Chondrocyte (in vitro differentiated cells): ENCODE measurements at places on chromosomes 12 and 14. TPM values are rescaled to one million over a fixed set of nuclear protein-coding genes. Genes with fewer than 3 reads are reported as not detected.
A peak's percentile ranks its signal among the peaks of the same experiment; 100 is the strongest.

Gene ACSM4
- not detected in 3 replicates for total RNA-seq

Gene P2RX7
- 0.39 to 1.00 TPM (median 0.47 TPM) in 3 replicates for total RNA-seq

Gene FAM181A
- not detected in 3 replicates for total RNA-seq

Gene OR4E2
- total RNA-seq, result not detected in 3 replicates

Gene NRIP2
- total RNA-seq, result 0.25 to 0.92 TPM in 2 of 3 replicates, not detected in the other

Gene SCN8A
- 3.8 to 4.4 TPM (median 4.1 TPM) in 3 replicates for total RNA-seq

Gene NKX2-1
- total RNA-seq, result not detected in 3 replicates

GRCh38 chr14:61670576-61670975 lies 24.7 kb upstream of the HIF1A start:
- no peak for DNase-seq

DNA sequence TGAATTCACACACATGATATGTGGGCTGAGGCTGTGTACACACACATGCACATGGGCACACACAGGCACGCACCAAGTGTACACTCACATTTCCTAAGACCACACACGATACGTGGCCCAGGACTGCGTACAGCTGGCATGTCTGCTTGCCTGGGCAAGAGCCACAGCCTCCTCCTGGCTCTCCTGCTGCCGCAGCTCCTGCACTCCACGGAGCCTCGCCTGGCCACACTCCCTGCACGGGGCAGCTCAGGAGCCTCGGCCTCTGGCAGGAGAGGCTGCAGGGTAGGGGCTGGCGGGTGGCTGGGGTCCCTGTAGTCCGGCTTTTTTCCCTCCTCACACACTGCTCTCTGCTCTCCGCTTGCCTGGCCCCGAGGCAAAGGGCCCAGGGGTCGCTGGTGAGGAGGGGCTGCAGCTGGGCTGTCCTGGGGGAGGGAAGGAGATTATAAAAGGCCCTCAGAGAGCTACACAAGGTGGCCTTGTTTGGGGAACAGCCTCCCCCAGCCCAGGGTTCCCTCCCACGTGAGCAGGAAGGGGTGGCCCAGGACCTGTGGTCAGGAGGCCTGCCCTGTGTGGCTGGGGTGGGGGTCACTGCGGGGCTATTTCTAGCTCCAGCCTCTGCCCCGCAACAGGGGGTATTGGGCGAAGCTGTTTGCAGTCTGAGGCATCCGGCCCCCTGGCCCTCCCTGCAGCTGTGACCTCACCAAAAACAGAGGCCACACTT lies 89.0 kb upstream of the SFSWAP start:
- peak; percentile 86 for DNase-seq

DNA sequence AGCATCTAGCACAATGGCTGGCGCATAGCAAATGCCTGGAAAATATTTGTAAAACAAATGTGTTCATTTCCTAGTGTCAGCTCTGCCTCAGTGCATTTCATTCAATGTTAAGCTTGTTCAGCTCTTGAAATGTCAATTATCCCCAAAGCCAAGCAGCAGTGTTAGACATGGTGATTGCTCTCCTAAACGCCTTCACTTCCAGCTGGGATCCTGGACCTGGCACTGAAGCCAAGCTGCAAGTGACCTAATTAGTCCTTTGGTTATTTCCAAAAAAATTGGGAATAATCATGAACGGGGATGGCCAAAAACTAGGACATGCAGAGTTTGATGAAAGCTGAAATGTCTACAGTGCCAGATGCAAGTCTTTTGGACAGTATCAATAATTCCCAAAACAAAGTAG lies 54.9 kb upstream of the MDGA2 start:
- no peak for DNase-seq

DNA sequence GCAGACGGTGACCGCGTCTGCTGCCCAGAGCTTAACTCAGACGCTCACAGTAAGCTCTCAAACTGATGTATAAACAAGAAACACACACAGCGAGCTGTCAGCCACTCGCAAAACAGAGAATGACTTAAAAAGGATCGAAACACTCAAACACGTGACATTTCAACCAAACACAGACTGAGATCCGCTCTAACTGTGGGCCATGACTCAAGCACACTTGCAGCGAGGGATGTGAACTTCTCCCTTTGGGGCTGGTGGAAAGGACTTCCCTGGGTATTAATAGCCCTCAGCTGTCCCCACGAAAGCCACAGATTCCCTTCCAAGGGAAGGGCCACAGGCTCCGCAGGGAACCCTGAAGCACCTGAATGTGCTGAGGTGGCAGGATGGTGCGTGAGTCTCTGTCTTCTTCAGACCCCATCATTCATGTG lies 29.1 kb downstream of the CCDC88C start:
- DNase-seq, result no peak

DNA sequence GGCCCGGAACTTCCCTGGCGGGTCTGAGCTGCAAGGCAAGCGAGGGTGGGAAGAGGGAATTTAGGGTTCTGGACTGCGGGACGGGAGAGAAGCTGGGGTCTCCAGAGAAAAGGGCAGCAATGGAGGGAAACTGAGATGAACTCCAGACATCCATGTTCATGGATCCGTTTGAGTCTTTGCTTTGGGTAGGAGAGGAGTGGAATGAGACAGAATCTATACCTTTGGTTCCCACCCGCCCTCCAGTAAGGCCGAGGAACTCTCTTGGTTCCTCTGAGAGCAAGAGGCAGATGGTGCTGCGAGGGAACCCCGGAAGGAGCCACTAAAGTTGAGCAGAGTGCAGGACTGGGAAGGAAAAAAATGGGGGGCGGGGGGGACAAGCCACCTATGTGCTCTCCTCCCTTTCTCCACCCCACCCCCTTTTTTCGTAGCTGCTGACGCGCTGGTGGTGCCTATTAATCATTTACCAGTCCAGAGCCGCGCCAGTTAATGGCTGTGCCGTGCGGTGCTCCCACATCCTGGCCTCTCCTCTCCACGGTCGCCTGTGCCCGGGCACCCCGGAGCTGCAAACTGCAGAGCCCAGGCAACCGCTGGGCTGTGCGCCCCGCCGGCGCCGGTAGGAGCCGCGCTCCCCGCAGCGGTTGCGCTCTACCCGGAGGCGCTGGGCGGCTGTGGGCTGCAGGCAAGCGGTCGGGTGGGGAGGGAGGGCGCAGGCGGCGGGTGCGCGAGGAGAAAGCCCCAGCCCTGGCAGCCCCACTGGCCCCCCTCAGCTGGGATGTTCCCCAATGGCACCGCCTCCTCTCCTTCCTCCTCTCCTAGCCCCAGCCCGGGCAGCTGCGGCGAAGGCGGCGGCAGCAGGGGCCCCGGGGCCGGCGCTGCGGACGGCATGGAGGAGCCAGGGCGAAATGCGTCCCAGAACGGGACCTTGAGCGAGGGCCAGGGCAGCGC lies 1.2 kb downstream of the SSTR1 start:
- no peak for DNase-seq

- DNase-seq, result no peak
These were observed 251.2 kb downstream of the ACSS3 start for GRCh38 chr12:81329085-81329484.

- DNase-seq, result no peak
These were observed 1048.0 kb downstream of the LRFN5 start for GRCh38 chr14:42654707-42655106.

- DNase-seq, result peak; percentile 78
These were observed 6.3 kb downstream of the TMEM179 start for GRCh38 chr14:104598039-104598909.

GRCh38 chr14:20427231-20428009 lies 8.5 kb downstream of the KLHL33 start:
- DNase-seq, result no peak

- no peak for DNase-seq
These were observed 12.1 kb upstream of the LRP6 start for GRCh38 chr12:12278899-12279298.

GRCh38 chr12:25884920-25885234 lies 73.6 kb upstream of the RASSF8 start:
- no peak for DNase-seq

DNA sequence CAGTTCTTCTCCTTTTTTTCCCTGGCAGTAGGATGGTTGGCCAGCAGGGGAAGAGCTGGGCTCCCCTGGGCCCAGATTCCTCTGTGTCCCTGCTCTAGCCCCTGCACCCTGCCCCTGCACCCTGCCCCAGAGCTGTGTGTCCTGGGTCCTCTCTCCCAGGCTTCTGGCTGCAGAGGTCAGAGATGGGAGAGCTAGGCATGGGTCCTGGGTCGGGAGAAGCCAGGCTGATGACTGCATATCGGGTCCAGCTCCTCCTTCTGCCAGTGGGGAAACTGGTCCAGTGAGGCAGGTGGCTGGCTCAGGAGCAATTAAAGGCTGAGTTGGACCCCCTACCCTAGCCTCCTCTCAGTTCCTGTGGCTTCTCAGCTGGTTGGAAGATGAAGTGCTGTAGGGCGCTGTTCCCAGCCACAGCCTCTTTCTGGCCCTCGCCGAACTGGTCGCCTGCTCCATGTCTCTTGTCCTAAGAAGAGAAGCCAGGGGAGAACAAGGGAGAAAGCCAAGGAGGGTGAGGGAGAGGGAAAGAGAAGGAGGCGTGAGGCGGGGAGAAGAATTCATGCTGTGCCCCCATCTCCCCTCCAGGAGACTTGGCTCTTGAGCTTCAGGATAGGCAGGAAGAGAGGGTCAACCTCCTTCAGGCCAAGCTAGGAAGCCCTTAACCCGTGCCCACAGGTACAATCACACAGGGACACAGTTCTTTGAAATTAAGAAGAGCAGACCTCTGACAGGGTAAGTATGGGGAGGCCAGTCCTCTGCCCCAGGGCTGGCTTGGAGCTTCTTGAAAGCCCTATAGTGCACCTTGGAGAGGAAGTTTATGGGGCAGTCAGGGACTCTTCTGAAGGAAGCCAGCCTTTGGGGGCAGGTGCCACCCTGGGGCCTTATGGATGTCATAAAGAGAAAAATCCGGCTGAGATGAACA lies 9.5 kb downstream of the VASH1 start:
- DNase-seq, result peak; percentile 46

GRCh38 chr12:90030726-90031125 lies 322.1 kb upstream of the ATP2B1 start:
- no peak for DNase-seq

GRCh38 chr14:97977651-97978261 lies 1180.6 kb downstream of the VRK1 start:
- peak; percentile 75 for DNase-seq

GRCh38 chr12:30329281-30329680 lies 366.4 kb downstream of the IPO8 start:
- DNase-seq, result no peak

- no peak for DNase-seq
These were observed 68.1 kb downstream of the ITPK1 start for GRCh38 chr14:93047661-93048060.

GRCh38 chr12:122983789-122984515 lies 3.5 kb downstream of the ARL6IP4 start:
- no peak for DNase-seq

GRCh38 chr12:132466241-132467201 lies 23.4 kb upstream of the FBRSL1 start:
- peak; percentile 60 for DNase-seq

DNA sequence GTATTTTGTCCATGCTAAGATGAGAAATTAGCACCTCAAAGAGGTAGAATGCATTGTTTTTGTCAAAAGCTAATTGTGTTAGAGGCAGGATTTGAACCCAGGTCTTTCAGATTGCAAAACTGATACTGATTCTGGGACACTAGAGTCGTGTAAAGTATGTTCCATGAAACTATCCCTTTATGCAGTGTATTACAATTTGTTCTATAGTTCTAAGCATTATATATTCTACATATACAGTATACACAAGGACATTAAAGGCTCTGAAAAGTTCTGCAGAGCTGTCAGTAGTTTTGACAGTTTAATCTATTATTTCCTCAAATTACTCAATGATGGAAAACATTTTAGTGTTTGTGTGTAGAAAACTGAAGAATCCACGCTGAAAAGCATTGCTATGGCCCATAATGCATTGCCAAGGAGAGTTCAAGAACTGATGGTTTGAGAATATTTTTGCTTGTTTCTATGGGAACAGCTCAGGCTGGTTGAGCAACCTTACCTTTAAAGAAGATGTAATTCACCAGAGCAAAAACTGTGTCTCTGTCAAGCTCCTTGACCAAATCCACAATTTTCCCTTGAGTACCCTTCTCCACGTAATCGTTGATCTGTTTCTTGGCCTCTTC lies 6.2 kb downstream of the SERPINA1 start:
- DNase-seq, result no peak

DNA sequence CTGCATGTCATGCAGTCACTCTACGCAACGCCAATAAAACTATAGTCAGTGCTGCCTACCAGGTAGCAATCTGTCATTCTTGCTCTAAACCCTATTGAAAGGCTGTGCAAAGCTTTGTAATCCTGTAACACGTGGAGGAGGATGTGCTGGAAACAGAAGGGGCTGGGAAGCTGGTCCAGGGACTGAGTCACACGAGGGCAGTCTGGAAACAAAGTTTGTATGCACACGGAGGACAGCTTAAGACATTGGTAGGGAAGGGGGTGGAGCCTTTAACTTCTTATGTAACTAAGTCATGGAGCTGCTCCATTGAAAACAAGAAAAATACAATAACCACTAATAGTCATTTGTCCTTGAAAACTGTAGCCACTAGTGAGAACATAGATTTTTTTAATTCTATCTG lies 128.0 kb downstream of the BCAT1 start:
- DNase-seq, result no peak

GRCh38 chr12:93042684-93043083 lies 113.6 kb upstream of the EEA1 start:
- no peak for DNase-seq

DNA sequence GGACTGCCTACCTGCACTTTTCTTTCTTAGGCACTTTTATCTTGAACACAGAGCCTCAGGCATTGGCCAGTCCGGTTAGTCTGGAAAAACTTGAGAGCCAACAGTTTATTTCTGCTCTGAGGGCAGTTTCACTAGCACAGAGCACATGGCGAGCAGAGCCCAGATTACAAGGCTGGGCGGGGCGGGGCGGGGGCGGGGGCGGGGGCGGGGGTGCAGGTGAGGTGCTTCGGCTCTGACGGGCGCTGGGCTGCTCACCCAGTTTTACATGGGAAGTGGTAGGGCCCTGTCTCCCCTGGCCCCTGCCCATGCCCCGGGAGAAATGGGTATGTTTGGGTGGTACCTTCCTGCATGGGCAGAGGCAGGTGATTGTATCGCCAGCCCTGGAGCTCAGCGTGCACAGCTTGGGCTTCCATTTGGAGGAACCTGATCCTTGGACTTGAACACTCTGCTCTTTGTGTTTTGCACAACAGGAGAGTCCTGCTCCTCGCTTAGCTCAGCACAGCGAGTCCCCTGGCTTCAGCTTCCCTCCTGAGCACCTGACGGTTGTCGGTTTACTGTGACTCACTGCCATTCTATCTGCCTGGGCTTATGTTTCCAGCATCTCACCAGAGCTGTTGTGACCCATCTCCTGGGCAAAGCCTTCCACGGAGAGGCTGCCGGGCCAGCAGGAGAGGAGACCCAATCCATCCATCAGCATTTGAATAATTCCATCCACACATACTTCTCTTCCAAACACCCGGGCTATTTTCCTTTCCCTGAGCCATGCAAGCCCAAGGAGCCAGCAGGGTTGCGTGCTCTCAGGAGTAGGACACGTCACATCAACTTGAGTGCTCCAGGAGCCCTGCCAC lies 108.5 kb downstream of the ARF6 start:
- no peak for DNase-seq

DNA sequence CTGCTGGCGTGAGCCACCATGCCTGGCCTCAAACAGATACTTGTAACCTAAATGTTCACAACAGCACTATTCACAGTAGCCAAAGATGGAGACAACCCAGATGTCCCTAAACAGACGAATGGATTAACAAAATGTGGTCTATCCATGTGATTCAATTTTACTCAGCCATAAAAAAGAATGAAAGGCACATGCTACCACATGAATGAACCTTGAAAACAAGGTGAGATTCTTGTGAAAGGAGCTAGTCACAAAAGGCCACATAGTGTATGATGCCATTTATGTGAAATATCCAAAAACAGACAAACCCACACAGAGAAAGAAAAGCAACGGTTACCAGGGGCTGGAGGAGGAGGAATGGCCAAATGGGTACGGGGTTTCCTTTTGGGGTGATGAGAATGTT lies 19.6 kb upstream of the P2RX7 start:
- no peak for DNase-seq

GRCh38 chr12:23493672-23494071 lies 455.8 kb downstream of the SOX5 start:
- DNase-seq, result no peak

GRCh38 chr14:73591690-73592449 lies at the start of gene ACOT4:
Gene ACOT4, plus strand, starts transcription at chr14:73591873. Its CDS starts 87 bp downstream, at chr14:73591960.
- DNase-seq, result no peak
